ENCODE measurements at places on chromosomes 11 and 22.
A peak's percentile ranks its signal among the peaks of the same experiment; 100 is the strongest.

DNA sequence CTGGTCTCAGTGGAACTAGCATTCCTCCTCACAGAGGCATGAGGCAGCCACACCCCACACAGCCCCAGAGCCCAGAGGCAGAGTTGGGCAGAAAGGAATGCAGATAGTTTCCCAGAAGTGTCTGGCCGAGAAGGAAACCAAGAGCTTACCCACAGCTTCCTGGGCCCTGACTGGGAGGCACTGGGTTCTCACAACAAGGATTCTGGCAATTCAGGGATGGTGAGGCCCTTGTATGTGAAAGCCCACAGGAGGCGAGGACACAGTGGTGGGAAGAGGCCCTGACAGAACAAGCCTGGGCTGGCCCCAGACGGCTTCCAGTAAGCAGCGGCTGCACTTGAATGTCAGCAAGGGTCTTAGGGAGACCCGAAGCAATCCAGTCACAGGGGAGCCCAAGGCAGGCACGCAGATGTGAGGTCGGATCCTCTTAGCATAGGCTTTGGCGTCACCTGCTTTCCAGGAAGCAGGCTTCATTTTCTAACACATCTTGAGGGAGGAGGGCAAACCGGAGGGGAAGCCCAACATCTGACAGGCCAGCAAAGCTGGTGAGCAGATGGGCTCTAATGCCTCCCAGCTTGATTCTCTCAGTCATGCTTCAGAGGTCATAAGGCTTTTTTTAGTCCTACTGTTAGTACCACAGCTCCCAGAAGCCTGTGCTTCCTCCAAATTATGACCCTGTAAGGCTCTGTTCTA is 78.3 kb upstream of the AKIP1 start:
- no peak for DNase-seq

GRCh38 chr22:39931251-39931650 is 28.9 kb upstream of the TMA7B start:
- DNase-seq: no peak

GRCh38 chr11:12581416-12581815 is 92.8 kb upstream of the TEAD1 start:
- DNase-seq: no peak

DNA sequence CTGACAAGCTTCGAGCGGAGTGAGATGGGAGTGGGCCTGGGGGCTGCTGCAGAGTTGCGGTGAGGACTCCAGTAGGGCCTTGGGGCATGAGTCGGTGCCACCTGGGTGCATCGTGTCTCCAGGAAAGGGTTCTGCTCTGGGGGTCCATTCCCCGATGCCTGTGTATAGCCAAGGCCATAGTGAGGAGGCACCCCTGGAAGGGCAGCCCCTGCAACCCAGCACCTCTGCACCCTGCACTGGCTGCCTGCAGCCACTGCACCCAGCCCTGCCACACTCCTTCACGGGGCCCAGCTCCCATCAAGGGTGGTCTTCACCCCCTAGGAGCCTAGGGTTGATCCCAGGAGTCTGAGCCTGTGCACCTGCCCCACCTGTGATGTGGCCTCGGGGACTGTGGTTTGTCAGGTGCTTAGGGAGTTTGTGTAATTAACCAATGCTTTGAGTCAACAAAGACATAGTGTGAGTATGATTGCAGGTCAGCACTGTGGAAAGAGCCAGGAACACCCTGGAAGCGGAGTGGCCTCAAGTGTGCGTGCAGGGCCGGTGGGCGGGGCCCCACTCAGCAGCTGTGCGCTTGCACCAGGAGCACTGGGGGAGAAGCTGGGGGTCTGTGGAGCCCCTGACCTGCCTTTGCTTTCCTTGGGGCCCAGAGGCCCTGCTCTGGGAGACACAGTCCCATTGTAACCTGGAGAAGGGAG is 1299.3 kb downstream of the BRD1 start:
- DNase-seq: no peak

- no peak for DNase-seq
Observed at GRCh38 chr11:123233280-123233974, 38.4 kb upstream of the CLMP start.

- no peak for DNase-seq
Observed at GRCh38 chr11:120132645-120133185, 5.2 kb downstream of the TRIM29 start.

DNA sequence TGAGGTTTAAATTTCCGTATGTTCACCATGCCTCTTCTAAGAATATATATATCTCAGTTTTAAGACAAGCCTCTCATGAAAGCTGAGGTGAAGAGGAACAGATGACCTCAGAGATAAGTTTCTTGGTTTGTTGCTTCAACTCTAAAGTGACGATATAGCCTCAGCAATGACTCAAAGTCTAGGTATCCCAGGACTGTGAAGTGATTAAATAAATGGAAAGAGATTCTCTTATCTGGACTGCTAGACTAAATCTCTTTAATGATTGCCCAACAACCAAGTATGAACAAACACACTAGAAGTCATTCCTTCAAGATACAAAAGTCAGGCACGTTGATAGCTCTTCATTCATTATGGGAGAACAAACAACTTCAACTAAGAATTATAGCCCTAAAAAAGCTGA is 15.3 kb downstream of the CADM1 start:
- DNase-seq: no peak

DNA sequence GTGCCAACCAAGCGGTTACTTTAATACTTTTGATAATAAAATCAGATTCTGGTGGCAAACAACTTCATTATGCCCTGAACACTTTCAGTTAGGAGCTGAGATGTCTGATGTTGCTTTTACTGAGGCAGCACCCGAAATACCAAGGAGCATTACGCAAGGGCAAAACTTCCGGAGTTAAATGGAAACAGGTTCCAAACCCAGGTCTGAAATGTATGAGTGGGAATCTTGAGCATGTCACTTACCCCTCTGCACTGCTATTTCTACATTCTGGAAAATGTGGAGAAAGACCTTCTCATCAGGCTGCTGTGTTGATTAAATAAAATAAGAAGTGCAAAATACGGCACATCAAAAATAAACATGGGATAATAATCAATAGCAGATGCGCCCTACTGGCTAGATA is 315.1 kb downstream of the LARGE1 start:
- DNase-seq: no peak

DNA sequence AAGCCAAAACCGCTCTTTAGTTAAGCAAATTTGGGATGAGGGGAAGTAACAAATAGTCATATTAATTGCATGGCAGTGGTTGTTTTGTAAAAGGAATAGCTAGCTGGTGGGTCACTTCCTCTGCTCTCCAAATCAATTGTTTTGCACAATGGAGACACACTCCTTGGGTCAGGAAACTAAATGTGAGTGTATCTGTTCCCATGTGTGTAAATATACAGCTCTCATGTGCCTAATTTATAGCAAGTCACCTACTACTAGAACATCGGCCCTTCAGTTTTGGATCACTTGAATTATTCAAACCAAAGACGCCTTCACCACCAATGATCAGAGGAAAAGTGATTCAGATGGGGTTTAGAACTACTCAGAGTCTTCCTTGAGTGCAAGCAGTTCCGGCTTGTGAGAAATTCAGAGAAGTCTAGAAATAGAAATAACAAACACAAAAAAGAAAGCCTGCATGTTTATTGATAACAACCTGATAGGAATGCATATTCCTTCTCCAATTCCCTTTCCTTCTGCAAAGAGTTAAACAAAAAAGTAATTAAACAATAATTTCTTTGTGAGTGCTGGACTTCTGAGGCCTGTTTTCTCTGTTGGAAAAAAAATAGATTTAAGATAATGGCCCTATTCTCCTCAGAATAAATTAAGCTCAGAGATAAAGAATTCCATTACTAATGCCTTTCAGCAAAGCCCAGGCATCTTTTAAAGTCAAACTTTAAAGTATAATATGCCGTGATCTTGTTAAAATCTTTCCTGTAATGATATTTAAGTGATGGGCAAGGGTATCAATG is 100.4 kb downstream of the KIRREL3 start:
- no peak for DNase-seq

GRCh38 chr22:47599753-47600152 is 837.3 kb downstream of the TBC1D22A start:
- no peak for DNase-seq

DNA sequence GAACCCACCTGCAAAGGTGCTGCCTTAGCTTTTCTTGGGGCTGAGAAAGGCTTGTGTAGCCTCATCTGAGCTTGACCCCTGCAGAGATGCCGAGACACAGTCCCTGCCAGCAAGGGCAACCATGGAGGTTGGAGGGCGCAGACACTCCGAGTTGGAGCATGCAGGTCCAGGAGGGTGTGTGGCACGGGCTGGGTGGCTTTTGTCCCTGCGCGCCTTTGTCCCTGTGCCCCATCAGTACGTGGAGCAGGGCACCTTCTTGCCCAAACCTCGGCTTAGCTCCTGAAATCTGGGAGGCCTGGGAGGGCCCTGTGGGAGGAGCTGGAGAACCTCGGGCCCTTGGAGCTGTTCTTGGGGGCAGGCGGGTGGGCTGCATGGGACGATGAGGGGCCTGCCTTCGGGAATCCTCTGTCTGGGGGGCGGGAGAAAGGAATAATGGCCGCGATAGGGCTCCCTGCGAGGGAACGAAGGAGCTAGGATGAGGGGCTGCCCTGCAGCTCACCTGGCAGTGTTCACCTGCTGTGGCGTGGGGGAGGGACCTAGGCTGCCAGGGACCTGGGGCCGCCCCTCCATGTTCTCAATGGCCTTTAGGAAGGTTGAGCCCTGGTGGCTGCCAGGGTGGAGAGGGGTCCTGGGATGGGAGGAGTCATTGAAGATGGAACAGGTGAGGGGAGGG is 3.4 kb downstream of the BRSK2 start:
- no peak for DNase-seq

DNA sequence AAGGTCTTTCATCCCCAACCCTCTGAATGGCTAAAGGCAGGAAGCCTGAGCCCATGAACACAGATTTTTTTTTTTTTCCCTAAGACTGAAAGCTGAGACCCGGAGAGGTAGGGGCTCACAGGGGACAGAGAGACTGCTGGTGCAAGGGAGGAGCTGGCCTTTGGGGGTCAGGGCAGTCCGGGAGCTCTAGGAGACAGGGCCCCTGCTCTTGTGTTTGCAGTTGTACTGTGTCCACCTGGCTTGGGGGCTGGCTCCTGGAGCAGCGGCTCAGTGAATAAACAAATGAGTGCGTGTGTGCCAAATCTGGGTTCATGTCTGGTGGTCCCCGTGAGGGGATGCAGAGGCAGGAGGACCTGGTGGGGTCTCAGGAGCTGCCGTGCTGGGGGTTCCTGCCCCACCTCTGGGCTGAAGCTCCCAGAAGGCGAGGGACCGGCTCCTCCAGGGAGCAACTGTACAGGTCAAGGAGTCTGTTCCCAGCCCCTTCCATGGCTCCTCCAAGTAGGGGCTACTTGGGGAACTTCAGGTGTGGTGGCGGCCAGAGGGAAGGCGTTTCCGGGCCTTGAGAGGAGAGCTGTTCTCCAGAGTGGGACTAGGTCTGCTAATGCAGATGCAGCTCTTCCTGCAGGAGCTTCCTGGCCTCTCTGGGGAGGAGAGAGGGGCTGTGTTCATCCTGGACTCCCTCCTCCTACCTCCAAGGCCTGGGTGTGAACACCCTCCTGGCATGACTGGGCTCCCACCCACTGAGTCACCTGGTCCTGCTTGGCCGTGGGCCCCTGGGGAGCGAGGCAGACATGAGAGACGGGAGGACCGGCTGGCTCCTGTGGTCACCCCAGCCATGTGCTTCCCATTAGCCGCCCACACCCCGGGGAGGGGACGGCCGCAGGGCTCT is 57.6 kb downstream of the FBXO7 start:
- DNase-seq: peak; percentile 62

DNA sequence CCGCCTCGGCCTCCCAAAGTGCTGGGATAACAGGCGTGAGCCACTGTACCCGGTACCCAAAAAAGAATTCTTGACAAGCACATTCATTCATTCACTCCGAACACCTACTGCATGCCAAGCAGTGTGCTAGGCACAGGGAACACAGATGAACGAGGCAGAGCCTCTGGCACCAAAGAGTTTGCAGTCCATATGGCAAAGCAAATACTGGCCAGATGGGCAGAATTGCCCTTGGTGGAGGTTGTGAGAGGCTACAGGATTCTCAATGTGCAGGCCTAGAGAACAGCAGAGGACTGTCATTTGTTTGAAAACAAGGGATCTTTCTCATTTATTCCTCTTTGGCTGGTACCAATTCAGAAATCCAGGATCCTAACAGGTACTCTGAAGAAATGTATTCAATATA is 27.5 kb upstream of the MTCH2 start:
- DNase-seq: no peak

- DNase-seq: no peak
Observed at GRCh38 chr11:64247729-64248531, 1.2 kb upstream of the PPP1R14B start.

DNA sequence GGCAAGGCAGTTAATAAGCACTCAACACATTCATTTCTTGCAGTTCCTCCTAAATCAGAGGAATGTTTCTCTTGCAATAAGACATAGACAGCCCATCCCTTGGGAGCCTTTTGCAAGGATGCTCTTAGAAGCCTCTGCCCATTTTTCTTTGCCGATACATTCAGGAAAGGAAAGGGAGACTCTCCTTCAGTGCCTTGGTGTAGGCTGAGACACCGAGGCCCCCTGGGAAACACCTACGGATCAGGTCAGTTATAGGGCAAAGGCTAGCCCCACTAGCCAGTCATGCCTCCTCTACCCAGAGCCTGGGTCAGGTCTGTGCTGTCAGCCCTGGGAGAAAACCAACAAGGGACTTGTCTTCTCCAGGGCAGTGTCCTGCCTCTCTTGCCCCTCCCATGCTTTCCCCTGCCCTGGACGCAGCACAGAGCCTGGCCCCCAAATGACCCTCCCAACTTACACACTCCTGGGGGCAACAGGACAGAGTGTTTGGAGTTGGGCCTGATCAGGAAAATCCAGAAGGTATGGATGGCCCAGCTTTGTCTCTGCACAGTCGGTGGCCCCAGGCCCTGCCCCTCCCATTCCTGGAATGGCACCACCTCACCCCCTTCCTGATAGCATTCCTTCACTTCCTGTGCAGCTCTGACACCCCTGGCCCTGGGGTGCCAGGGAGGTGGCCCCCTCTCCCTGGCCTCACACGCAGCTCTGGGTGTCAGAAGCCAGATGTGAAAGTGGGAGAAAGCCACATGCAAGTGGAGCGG is 18.3 kb downstream of the ANKK1 start:
- no peak for DNase-seq

- no peak for DNase-seq
Observed at GRCh38 chr22:28948424-28948823, 65.1 kb downstream of the ZNRF3 start.

DNA sequence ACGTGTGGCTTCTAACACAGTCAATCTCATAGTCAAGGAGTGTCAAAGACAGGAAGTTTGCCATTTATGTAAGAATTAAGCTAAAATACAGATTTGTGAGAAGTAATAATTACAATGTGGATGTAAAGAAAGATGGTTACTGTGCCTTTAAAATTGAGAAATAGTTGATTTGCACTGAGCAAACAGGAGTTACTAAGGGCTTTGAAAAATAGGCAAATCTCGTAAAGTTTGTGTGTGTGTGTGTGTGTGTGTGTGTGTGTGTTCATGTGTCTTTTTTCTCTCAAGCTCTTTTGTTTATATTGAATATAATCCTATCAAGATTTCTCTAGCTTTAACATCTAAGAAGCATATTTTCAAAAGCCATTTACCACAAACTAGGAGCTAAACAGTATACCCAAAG is 2284.5 kb downstream of the LRRC4C start:
- DNase-seq: no peak

DNA sequence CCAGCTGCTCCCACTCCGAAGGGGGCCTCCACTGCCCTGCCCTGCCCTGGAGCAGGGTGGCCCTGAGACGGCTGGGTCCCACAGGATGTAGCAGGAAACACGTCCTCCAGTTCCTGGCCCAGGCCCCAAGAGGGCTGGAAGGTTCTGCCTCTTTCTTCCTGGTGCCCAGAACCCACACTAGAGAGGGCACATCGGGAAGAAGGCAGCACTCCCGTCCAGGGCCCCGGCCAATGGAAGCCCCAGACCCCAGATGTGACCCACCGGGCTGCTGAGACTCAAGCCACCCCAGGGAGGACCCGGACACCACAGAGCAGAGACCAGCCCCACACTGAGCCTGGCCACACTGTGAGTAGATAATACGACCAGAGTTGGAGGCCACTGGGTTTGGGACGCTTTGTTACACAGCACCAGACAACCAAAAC is 71.2 kb downstream of the CELSR1 start:
- DNase-seq: no peak
